ENCODE measurements at places on chromosomes 1 and 21.

DNA sequence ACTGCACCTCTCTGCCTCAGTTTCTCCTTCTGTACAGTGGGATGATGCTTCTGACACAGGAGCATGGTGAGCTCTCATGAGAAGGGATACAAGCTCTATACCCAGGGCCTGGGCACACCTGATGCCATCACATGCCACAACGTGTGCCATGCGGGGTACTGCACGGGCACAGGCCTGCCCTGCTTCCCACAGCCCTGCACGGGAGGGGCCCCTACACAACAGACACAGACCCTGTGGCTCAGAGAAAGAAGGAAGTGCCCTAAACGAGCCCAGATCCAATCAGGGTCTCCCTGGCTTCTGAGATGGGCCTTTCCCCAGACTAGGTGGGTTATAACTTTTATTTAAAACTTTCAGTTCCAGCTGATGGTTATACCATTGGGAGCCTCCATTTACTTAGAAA lies 24.6 kb downstream of the C2CD2 start:
- no peak for DNase-seq

GRCh38 chr1:55143684-55144083 lies 71.5 kb downstream of the USP24 start:
- no peak for DNase-seq

DNA sequence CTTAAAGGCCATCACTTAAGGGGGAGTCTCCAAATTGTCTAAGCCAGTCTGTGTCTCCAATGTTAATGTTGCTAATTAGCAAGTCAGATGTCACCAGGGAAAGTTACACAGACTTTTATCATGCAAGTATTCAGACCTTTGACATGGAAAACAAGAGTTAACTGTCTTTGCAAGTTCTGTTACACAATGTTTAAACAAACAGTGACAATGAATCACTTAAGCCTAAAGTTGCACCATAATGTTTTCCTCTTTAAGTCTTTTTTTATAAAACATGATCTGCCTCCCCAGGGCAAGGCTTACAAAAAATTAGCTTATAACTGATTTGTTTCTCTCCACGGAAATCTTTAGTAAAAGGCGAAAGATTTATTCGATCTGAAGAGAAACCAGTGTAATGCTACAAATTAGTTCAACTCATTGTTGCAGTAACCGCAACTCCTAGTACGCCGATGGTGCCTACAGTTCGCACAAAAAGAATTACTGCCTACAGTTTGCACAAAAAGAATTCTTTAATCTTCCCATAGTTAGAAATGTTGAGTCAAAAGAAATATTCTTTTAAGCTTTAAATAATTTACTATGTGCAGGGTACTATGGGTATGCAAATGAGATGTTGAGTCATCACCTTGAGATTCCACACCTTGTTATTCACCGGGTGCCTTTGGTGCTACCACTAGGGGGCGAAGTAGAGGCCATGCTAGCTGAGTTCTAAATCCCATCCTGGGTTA lies 45.3 kb downstream of the HHAT start:
- peak; percentile 74 for DNase-seq

DNA sequence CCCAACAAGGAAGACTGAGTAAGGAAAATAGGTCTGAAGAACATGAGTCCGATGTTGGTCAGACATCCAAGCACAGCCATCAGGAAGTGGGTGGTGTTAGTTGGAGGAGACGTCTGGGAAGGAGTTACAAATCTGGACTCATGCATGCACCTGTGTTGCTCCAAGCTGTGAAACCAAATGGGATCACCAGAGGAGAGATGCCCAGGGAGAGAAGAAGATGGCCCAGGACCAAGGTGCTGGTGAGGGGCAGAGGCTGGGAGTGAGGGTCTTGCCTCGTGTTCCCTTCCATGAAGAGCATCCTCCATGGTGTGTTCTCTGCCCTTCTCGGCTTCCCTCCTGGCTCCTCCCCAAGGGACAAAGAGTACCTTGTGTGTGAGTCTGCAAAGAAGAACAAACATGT lies 405.6 kb downstream of the NPHP4 start:
- DNase-seq, result no peak

GRCh38 chr1:191696354-191696753 lies 461.9 kb upstream of the RGS18 start:
- DNase-seq, result no peak

DNA sequence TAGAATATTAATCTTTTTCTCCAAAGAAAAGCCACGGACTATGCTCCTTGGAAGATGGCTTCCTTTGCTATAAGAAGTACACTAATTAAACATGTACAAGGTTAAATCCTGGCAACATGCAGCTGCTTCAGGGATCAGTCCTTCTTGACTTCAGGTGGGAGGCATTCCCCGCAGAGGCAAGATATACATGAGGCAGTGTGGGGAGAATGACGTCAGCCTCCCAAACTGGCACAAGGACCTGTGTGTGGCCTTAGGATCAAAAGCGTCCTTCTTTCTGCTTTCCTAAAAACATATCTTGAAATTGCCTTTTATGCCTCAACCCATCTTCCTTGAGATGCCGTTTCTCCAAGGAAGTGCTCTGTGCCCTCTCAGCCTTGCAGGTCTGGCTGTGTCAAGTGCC lies 90.3 kb downstream of the WLS start:
- no peak for DNase-seq

- DNase-seq, result no peak
Observed at GRCh38 chr1:2823921-2824610, 22.6 kb upstream of the TTC34 start.

DNA sequence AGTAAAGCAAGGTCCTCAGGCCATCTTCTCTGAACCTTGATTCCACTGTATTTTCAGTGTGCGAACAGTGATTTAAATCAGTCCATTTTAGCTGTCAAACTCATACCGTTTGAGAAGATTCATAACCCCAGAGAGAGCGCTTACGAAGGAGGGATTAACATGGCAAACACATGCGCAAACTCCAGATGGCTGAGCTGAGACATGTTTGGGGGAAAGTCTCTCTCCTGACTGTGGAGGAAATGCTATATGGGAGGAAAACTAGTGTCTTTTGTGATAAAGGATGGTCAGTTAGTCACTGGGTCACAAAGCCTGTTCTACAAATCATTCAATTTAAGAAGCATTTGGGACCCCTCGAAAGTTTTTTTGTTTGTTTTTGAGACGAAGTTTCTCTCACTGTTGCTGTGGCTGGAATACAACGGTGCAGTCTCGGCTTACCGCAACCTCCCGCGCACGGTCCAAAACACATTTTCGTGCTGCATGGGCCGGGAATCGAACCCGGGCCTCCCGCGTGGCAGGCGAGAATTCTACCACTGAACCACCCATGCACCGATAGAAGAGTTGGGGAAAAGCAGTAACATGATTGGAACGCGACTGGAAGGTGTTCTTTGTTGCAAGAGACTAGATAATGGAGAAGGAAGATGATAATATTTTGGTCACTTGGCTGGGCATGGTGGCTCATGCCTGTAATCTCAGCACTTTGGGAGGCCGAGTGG lies 58.4 kb upstream of the CXADR start:
- no peak for DNase-seq

GRCh38 chr1:112870887-112871646 lies 84.9 kb downstream of the SLC16A1 start:
- no peak for DNase-seq

GRCh38 chr1:61230523-61230922 lies 148.2 kb downstream of the NFIA start:
- no peak for DNase-seq

- DNase-seq, result peak; percentile 68
Observed at GRCh38 chr1:108828074-108828961, 28.6 kb downstream of the AKNAD1 start.

DNA sequence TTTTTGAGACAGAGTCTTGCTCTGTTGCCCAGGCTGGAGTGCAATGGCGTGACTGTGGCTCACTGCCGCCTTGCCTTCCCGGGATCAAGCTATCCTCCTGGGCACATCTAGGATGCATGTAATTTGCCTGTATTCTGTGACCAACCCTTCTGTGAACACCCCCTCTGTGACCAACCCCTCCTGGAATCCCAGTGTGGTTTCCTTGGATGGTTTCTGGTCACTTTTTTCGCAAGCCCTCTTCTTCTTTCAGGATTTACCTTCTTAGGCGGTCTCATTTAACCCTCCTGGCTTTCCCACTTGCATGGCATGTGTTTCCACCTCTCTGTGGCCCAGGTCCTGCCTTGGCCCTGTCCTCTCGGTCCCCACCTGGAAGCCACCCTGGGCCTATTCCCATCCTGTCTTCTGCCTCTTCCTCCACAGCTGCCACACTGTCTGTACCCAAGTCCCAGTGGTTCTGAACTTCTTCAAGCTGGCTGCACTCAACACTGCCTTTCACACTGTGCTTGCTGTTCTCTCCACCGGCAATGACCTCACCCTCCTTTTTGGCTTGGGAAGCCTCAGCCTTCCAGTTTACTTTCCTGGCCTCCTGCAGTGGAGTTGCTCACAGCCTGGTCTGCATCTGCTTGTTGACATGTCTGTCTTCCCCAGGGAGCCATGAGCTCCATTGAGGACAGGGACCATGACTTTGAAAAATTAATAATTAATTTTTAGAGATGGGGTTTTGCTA lies 57.0 kb downstream of the DISC1 start:
- no peak for DNase-seq

GRCh38 chr1:97668945-97669344 lies 251.9 kb downstream of the DPYD start:
- DNase-seq, result no peak

DNA sequence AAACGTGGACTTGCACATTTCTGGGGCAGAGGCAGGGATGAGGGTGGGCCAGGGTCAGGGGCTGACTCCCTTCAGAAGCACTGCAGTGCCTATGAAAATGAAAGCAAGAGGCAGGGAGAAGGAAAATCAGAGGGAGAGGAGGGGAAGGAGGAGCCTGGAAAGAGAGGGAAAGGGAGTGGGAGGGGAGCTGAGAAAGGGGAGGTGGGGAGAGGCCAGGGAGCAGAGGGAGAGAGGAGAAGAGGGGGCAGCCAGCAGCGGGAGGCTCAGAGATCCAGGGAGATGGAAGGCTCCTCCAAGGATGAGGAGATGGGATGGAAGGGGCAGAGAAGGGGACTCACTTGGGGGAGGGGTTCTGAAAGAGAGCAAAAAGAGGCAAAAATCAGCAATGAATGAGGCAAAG lies 96.3 kb upstream of the KLHDC7A start:
- no peak for DNase-seq

GRCh38 chr1:30718636-30719405 lies 4.6 kb downstream of the MATN1 start:
- peak; percentile 84 for DNase-seq

GRCh38 chr21:36927719-36928117 lies 38.8 kb downstream of the HLCS start:
- DNase-seq, result peak; percentile 65

DNA sequence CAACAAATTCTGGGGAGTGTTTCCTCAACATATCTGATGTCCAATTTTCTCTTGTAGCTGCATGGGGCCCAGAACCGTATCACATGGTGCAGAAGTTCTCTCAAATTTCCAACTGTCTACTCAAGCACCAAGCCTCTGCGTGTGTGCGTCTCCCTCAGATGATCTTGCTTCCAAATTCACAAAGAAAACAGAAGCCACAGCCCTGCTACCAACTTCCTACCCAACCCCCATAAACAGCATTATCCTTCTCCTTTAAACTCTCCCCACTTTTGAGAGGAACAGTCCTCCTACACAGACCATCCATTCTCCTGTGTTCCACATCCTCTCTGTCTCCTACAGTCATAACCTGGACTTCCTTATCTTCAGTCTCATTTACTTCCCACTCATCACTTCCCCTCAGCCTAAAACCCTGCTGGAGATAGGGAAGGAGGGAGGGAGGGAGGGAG lies 354.1 kb downstream of the SMYD3 start:
- DNase-seq, result no peak

DNA sequence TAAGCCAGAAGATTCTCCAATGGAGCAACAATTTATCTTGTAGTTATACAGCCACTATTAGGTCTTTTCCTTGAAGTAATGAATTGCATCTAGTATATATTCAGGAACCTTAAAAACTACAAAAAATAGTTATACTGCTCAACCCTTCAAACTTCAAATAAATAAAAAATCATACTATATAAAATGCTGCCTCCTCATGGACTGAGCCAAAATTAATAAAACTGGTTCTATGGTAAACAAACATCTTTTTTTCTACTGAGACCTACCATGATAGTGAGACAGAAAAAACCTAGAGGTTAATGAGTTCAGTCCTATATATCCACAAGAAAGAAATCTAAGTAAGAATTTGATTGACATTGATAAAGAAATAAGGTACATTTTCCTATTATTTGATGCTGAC lies 67.7 kb downstream of the GPATCH2 start:
- no peak for DNase-seq

DNA sequence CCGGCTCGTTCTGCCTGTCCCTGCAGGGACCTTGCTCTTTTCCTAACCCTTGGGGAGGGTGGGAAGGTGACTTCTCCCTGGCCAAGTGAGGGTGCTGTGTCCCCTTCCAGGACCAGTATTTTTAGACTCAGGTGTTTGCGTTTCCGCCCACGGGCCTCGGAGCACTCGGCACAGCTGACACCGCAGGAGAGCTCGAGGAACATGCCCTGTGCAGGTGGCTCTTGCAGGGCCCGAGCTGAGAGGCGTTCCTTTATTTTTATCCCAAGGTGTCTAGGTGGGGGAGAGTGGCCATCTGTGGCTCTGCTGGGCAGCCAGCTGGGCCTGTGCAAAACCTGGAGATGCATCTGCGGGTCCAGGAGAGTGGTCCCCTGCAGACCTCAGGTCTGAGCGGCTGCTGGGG lies 16.0 kb downstream of the PLCH2 start:
- DNase-seq, result no peak

DNA sequence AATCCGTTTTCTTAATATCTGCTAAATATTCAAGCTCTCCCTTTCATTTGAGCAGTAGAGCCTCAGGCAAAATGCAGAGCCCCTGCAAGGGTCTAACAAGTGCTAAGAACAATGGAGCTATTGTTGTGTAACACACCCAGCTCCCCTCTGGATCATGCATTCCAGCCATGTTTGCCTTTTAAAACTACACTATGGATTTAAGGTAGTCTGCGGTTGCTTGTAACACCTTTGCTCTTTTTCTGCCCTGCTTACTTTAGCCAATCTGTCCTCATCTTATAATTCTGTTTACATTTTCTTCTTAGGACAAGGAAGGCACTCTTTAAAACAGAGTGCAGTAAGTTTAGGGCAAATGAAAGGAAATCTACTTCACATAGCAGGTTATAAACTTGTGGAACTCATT lies 60.0 kb upstream of the C1orf105 start:
- DNase-seq, result no peak

Measured in CD4-positive, alpha-beta T cell treated with Interleukin-15 for 4 hours (primary cell).